NCI-H69 (cell line): ENCODE measurements at places on chromosomes 12 and 14.

GRCh38 chr12:4107911-4108697 is 165.5 kb upstream of the CCND2 start:
- DNase-seq, result no peak

DNA sequence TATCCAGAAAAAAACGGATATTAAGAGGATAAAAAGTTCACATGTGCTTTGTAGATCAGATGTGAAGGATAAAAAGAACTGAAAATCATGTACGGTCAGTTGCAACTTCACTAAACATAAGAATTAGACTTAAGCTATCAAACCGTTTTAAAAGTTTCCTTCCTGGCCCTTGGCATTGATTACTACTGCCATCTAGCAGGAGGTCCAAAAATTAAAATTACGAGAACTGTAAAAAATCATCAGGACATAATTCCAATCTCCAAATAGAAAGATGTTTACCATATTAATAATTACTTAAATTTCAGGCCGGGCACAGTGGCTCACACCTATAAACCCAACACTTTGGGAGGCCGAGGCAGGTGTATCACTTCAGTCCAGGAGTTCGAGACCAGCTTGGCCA is 7.9 kb downstream of the WDR89 start:
- no peak for DNase-seq

DNA sequence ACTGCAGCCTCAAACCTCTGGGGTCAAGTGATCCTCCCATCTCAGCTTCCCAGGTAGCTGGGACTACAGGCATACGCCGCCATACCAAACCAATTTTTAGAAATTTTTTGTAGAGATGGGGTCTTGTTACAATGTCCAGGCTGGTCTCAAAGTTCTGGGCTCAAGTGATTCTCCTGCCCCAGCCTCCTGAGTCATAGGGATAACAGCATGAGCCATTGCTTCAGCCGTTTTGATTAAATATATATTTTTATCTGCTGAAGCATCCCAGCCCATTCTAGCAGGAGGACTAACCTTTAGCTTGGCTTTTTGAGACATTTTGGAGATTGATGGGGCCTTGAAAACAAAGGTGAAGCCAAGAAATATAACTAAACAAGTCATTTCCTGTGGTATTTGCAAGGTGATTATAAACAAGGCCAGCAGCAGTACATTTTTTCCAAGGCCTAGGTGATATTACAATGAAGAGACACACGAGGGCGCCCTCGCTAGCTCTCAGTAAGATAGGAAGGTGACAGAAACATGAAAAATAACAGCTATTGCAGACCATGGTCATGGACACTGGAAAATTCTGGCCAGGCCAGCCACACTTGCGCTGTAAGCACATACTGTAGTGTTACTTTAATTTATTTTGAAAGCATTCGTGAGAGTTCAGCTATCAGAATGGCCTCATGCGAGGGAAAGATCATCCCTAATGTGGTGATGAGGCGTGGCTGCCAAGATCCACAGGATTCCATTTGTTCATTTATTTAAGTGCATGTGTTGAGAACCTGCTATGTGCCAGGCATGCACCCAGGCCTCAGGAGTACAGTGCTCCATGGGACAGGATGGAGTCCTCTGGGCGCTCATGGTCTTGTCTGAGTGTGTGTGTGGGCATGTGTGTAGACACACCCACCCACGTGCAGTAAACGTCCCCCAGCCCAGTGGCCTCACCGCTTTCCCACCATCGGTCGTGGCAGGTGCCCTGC is 63.5 kb downstream of the DGLUCY start:
- DNase-seq, result peak; percentile 81

- no peak for DNase-seq
Observed at GRCh38 chr14:100364403-100364802, 41.3 kb downstream of the SLC25A47 start.

DNA sequence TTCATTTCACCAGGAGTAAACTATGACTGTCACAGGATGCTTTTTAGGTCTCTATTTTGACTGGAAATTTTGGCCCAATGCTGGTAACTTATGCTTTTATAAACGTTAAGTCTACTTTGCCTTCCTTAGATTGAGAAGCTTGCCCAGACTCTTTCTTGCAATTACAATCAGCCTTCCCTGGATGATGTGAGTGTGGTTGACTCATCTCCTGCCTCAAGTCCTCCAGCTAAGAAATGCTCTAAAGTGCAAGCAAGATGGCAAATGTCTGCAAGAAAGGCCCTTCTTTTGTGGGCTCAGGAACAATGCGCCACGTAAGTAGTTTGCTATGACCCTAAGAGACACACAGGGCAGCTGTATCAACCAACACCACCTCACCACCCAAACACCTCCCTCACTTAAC is 96.9 kb downstream of the SYNE2 start:
- no peak for DNase-seq

DNA sequence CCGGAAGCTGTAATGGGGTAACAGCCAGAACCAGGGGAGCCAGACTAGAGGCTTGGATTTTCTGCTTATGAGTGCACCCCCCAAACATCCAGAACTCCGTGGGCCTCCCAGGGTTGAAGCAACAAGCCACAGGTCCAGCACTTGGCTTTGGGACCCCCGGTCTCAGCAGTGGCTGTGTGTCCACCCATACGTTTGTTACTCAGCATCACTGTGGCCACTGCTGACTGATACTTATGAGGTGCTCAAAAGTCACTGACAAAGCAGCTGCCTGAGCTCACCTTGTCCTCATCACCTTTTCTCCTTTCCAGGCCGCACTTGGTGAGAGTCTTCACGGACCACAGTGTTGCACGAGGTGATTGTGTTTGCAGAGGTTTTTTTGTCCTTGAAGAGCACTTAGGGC is 145.6 kb upstream of the RFLNA start:
- DNase-seq, result no peak

DNA sequence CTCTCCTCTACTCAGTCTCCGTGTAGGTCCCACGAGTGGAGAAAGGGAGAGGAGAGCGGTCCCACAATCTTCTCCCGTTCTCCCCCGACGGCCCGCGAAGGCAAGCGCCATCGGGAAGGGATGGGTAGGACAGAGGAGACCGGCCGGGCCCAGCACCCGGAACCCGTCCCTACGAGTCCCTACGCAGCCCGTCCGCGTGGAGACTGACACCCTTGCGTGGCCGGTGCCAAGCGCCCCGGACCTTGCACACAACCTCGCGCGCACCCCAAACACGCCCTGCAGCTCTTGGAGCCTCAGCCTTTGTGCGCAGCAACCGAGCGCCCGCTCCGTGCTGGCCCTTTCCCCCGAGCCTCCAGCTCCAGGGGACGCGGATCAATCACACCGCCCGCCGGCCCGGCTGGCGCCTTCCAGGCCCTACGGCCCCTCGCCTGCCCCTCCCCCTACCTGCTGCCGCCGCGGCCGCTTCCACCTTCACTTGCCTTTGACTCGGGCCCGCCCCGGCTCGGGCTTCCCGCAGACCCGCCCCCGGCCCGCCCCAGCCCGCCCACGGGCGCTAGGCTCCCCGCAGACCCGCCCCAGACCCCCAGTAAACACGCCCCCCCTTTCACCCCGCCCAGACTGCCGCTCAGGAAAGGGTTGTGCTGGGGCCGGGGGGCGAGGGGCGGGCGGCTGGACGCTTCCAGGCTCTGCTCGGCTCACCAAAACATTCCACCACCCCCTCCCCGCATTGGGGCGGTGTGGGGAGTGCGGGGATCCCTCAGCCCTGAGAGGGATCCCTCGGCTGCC is at the start of gene NDRG2:
TSS of gene NDRG2 (minus strand) at position 477 of the 786 bp plus-strand sequence. CDS start 1,746 bp downstream, outside the sequence.
- DNase-seq, result peak; percentile 79

GRCh38 chr12:46065412-46066166 is 75.2 kb upstream of the SCAF11 start:
- DNase-seq, result no peak

DNA sequence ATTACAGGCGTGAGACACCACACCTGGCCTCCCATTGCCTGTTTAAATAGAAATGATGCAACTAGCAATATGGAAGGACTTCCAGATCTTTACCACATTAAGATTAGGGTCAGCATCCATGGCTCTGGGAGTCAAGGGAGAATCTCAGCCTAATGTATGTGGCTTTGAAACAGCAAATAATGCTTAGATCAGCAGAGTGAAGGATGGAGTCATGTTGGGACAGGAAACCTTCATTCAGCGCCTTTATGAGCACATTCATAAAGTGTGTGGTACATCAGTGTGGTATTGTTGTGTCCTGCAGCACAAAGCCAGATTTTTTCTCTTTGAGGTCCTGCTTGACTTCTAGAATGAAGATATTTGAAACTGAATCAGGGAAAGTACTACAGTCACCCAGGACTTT is 15.3 kb upstream of the SPSB2 start:
- no peak for DNase-seq

- DNase-seq, result no peak
Observed at GRCh38 chr12:119772431-119772830, 104.5 kb downstream of the PRKAB1 start.

DNA sequence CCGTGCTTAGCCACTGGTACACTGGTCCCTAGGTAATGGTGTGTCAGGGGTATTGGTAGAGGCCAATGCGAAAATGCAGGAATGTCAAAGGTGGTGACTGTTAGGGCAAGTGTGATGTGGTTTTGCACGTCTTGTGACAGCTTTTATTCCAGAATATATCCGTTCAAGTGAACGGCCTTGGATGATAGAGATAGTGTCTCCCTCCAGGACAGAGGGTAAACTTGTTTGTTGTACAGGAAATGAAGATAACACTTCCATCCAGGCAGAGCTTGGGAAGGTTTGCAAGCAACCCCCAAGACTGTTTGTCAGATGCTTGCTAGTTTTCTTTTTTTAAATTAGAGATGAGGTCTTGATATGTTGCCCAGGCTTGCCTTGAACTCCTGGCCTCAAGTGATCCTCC is 84.2 kb downstream of the DNAH10 start:
- DNase-seq, result no peak

GRCh38 chr14:69993326-69993725 is 114.1 kb downstream of the SMOC1 start:
- no peak for DNase-seq

- peak; percentile 98 for DNase-seq
Observed at GRCh38 chr12:58915634-58916033, 4.7 kb downstream of the LRIG3 start.

DNA sequence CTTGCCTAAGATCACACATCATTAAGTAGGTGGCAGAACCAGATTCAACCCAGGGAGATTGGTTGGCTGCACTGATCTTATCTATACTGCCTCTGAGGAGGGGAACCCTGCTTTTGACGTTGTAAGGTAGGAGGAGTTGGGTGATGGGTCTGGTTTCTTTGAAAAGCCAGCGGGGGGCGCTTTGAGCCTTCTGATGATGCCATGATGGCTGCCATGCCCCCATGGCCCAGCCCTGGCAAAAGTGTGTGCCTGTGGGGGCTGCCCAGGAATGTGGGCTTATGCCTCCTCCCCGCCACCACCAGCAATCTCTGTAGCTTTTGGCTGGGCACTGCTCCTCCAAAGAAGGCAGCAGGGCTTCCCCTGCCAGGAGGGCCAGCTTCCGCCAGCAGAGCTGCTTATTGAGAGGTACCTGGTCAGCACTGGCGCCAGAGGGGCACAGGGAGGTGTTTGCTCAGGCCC is 224.3 kb downstream of the SLC41A2 start:
- DNase-seq, result peak; percentile 40

DNA sequence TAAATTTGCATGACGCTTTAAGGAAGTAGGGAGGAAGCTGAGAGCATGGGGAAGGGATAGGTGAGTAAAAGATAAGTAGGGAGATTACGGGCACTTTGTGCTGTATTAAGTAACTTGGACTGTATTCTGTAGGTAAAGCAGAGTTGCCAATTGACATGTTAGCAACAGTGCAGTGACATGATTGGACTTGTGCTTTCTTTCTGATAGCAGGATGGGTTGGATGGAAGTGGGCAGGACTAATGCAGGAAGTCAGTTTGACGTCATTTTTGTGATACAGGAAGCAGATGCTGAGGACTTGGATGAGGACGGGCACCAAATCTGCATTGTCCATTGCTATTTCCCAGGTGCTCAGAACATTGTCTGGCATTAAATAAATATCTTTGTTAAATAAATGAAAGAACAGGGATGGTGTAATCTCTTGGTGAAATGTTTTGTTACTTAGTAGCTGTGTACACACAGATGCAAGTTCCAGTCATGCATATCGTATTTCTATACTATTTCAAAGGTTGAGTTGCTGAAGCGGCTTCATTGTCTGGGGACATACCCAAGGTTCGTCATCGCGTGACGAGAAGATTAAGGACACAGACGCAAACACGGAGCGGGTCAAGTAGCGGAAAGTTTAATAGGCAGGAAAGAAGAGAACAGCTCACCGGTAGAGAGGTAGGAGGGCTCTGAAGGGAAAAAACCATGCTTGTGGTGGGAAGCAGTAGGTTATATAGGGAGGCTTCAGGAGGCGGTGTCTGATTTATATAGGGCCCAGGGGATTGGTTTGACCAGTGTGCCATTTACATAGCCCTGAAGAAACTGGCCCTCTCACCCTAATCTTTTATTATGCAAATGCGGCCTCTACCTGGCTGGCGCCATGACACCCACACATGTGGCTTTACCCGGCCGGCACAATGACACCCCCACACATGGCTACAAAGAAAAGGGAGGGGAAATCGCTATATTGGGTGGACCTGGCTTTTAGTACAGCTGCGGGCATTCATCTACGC is 30.7 kb downstream of the GUCY2C start:
- no peak for DNase-seq

DNA sequence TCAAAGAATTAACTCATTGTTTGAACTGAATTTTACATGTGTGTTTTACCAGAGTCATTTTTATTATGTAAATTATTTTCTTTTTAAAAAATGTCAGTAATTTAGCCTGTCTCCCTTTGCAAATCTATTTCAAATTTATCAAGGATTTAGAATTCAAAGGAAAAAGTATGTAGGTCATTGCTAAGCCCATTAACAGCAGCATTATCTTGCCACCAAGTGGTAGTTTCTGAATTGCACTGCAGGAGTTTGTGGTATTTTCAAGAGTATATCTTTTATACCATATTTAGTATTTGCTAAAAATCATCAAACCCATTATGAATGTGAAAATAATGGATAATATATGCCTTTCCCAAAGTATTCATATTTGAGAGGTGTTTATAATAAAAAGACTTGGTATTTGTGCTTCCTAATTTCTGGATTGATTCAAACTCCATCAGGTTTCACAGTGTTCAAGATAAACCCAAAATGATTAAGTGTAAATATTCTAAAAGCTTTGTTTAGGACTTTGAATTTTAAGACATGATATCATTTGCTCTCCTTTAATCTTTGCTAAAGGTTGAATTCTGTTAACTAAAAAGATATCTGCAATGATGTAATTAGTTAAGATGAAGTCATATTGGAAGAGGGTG is 711.4 kb downstream of the FSCB start:
- DNase-seq, result peak; percentile 52

DNA sequence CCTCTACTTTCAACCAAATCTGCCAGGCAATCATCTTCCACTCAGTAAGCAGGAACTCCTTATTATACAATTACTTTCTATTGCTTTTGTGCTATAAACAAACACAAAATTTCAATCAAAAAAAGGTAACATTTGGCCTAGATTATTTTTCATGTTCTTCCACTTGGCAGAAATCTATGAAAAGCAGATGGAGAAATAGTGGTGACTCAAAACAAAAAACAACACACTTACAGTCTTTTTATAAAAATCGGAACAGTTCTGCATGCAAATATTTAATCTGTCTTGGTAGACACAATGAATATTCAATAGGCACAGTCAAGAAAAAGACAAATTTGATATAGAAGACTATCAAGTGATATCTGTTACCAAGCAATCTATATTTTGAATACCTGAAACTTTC is 376.8 kb downstream of the RPS29 start:
- no peak for DNase-seq

GRCh38 chr12:24304285-24304684 is 354.8 kb upstream of the SOX5 start:
- no peak for DNase-seq

GRCh38 chr12:49358483-49359141 is 8.7 kb upstream of the SPATS2 start:
- DNase-seq, result peak; percentile 82

GRCh38 chr14:64601571-64601970 is 51.8 kb downstream of the PPP1R36 start:
- DNase-seq, result no peak
